Naive B cell (primary cell): ENCODE measurements at places on chromosomes 16 and 17.
A peak's percentile ranks its signal among the peaks of the same experiment; 100 is the strongest.

DNA sequence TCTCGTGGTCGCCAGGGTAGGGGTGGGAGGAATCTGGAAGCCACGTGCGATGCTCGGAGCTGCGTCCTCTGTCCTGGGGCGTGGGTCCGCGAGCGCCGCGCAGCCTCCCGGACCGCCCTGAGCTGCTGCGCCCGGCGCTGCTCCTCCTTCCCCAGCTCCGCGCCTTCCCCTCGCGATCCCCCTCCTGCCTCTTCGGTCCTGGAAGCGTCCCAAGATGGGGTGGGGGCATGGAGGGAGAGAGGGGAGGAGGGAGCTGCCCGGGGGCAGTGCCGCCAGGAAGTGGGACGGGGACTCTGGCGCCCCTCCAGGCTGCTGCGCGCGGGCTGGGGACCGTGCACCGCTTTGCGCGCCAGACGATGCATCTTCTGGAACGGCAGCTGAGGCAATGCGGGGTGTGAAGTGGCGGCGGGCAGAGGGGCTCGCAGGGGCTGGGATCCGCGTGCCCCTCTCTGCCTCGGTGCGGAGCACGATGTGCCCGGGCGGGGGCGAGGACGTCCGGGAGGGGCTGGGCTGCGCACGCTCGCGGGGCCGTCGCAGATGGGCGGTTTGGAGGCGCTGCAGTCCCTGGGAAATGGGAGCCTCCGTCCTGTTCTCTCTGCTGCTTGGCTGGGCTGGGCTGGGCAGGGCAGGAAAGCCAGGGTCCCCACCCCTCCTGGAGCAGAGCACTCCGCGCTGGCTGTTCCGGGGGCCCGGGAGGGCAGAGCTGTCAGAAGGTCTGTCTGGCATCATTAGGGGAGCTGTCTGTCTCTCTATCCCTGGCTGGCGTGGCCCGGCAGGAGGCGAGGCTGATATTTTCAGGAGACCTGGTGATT lies 388.0 kb downstream of the SEC14L1 start:
- H3K4me3 ChIP-seq = no peak overlapping the region
- no peak for DNase-seq
- H3K36me3 ChIP-seq = no peaks in the 10 kb centered on the region

DNA sequence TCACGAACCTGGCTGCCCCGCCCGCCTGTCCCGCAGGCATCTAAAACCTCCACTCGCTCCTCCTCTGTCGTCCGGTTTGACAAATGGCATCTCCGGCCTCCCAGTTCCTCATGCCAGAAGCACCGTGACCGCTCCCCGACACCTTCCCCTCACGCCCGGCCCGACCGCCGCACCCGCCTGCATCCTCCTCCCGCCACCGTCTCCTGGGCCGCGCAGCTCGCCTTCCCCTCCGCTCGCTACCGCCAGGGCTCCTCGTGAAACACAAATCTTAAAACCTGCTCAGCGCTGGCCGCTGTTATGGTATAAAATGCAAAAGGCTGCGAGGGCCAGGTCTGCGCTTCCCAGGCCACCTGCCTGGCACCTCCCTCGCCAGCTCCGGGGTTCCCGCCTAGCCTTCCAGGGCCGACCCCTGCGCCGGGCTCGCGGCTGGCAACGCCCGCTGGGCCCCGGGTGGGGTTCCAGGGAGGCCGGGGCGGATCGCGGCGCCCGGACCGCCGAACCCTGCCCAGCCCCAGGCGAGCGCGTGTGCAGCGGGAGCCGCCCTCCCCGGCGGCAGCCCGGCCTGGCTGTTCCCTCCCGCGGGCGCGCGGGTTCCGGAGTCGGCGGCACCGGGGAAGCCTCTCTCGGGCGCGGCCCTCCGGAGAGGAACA lies 488 bp downstream of the SPSB3 start:
- H3K36me3 ChIP-seq = no peaks in the 10 kb centered on the region
- peaks cover 26% of the 10 kb centered on the region for H3K4me1 ChIP-seq
- no peaks in the 10 kb centered on the region for H3K27me3 ChIP-seq
- peak overlapping the region; percentile 86 for H3K4me3 ChIP-seq
- peak overlapping the region; percentile 15 for H3K27ac ChIP-seq
- peak; percentile 38 for DNase-seq

GRCh38 chr17:50135316-50136095 lies 5.5 kb upstream of the SAMD14 start:
- H3K4me1 ChIP-seq = peaks cover 44% of the 10 kb centered on the region
- peaks cover 28% of the 10 kb centered on the region for H3K36me3 ChIP-seq
- no peak for DNase-seq
- H3K4me3 ChIP-seq = no peak overlapping the region
- peaks cover 4% of the 10 kb centered on the region for H3K27me3 ChIP-seq

GRCh38 chr16:28180655-28181460 lies 30.9 kb downstream of the XPO6 start:
- no peaks in the 10 kb centered on the region for H3K27me3 ChIP-seq
- H3K4me3 ChIP-seq = peak overlapping the region; percentile 82
- peak; percentile 67 for DNase-seq

GRCh38 chr17:41652461-41652970 lies 28.1 kb upstream of the KRT17 start:
- peaks cover 5% of the 10 kb centered on the region for H3K27me3 ChIP-seq
- H3K36me3 ChIP-seq = no peaks in the 10 kb centered on the region

GRCh38 chr16:85970738-85971137 lies 71.8 kb downstream of the IRF8 start:
- no peaks in the 10 kb centered on the region for H3K27me3 ChIP-seq
- no peak for DNase-seq
- H3K4me1 ChIP-seq = peaks cover 39% of the 10 kb centered on the region
- H3K4me3 ChIP-seq = no peak overlapping the region
- H3K27ac ChIP-seq = no peak overlapping the region
- no peaks in the 10 kb centered on the region for H3K36me3 ChIP-seq

GRCh38 chr16:4537376-4538343 lies 913 bp downstream of the CDIP1 start:
- peaks cover 16% of the 10 kb centered on the region for H3K4me1 ChIP-seq
- H3K4me3 ChIP-seq = peak overlapping the region; percentile 93
- no peaks in the 10 kb centered on the region for H3K36me3 ChIP-seq

DNA sequence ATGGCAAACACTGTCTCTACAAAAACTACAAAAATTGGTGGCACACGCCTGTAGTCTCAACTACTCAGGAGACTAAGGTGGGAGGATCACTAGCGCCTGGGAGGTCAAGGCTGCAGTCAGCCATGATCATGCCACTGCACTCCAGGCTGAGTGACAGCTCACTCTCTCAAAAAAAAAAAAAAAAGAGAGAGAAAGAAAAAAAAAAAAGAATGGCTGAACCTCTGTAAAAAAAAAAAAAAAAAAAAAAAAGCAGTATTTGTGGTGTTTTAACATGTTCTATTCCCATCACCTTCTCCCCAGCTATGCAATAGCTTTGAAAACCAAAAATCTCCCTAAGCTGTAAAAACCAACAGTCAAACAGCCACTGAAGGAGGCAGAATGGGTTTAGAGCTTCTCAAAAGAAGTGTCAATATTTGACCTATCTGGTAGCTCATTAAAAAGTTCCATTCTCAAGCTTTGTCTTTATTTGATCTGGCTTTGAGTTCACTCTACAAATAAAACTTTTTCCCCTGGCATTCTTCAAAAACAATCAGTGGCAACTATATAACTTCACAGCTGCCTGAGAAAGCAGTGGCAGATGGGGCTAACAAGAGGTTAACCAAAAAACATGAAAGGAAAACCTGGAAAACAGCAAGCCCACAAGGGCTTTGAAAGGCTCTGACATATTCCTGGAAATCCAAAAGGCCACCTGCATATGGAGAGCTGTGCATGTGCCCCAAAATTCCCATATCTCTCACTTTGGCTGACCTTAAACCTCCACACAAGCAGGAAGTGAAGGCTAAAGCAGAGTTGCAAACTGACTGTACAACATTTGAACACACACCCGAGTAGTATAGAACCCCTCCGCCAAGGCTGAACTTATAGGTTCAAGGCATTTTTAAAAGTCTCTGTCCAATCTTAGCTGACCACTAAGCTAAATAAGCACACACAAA lies 36.0 kb downstream of the USP32 start:
- DNase-seq = no peak
- H3K36me3 ChIP-seq = peaks cover 12% of the 10 kb centered on the region
- H3K4me1 ChIP-seq = peaks cover 37% of the 10 kb centered on the region
- H3K27me3 ChIP-seq = no peaks in the 10 kb centered on the region
- H3K4me3 ChIP-seq = no peak overlapping the region

DNA sequence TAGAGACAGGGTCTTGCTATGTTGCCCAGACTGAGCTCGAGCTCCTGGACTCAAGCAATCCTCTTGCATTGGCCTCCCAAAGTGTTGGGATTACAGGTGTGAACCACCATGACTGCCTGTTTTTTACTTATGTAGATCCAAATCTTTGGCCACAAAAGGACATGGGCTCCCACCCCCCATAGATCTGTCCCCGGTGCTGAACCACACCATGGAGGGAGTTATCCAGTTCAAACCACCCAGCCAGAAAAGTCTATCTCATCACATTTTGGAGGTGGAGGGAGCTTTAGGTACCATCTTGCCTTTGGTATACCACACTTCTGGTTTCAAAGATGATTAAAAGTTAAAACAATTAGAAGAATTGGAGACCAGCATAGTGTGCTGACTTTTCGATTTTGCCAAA lies 26.2 kb downstream of the SHISA9 start:
- H3K36me3 ChIP-seq = no peaks in the 10 kb centered on the region
- no peaks in the 10 kb centered on the region for H3K4me1 ChIP-seq
- no peak overlapping the region for H3K27ac ChIP-seq
- DNase-seq = no peak

DNA sequence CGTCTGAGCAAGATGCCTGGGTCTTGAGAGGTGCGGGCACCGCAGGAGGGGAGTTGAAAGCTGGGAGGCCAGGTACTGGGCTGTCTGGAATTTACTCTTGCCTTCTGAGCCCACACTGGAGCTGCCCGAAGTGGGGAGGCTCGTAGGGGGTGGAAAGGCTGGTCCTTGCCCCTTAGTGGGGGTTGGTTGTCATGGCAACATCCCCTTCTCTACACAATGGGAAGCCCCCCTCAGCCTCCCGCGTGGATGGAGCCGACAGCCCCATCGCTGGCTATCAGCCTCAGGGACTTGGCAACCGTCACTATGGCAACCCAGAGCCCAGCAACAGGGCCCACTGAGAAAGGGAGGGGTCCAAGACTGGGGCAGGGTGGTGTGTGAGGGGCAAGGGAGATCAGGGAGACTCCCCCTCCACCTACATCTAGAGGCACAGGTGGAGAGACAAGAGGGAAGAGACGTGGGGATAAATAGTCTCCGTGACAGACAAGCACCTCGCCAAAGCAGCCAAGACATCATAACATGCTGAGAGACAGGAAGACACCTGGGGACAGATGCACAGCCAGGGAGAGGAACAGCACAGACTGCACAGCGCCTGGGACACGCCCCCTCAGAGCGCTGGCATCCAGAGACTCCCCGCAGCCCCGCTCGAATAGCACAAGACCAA lies 5.3 kb upstream of the DNAH2 start:
- peaks cover 92% of the 10 kb centered on the region for H3K27me3 ChIP-seq
- peaks cover 7% of the 10 kb centered on the region for H3K36me3 ChIP-seq
- H3K4me1 ChIP-seq = peaks cover 21% of the 10 kb centered on the region
- no peak for DNase-seq
- no peak overlapping the region for H3K27ac ChIP-seq

DNA sequence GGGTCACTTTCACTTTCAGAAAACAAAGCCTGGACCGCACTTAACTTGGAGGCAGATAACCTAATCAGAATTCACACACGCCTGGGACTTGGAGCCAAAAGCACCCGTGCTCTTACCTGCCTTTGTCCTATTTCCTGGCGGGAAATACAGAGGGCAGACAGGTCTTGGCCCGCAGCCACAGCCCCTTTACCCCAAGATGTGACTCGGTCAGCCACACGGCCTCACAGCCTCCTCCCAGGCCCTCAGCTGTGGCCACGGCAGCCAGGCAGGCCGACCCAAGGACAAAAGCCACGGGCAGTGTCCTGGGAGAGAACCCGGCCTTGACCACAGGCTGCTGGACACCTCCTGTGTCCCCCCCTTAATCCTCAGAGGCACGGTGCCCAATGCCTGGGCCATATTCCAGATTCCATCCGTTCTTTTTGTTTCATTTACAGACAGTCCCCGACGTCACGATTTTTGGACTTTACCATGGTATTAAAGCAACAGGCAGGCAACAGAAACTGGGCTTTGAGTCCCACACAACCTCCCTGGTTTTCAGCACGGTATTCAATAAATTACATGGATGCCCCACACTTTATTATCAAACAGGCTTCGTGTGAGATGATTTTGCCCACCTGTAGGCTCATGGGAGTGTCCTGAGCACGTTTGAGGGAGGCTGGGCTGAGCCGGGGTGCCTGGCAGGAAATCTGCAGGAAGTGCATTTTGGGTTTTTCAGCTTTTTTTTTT lies 30.1 kb upstream of the GAA start:
- H3K4me1 ChIP-seq = peaks cover 8% of the 10 kb centered on the region
- peaks cover 8% of the 10 kb centered on the region for H3K27me3 ChIP-seq
- no peak overlapping the region for H3K27ac ChIP-seq
- DNase-seq = no peak
- no peak overlapping the region for H3K4me3 ChIP-seq

DNA sequence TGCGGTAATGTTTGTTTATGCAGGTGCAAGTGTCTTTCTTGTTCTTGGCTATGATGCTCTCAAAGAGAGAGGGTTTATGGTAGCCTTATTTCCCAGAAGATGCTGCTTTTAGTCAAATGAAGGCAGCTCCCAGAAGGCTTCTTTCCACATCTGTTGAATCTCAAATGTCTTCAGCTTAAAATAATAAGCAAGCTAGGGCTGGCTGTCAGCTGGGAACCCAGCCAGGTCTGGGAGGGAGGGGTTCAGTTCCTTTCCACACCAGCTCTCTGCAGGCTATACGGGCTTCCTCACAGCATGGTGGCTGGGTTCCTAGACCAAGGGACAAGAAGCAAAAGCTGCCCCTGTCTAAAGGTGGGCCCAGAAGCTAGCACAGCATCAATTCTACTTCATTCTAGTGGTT lies 47.4 kb upstream of the ATF7IP2 start:
- peaks cover 9% of the 10 kb centered on the region for H3K36me3 ChIP-seq
- H3K27ac ChIP-seq = no peak overlapping the region
- no peaks in the 10 kb centered on the region for H3K27me3 ChIP-seq
- peak overlapping the region; percentile 47 for H3K4me3 ChIP-seq
- no peak for DNase-seq

GRCh38 chr16:73504591-73505575 lies 457.0 kb upstream of the ZFHX3 start:
- H3K27me3 ChIP-seq = no peaks in the 10 kb centered on the region
- H3K27ac ChIP-seq = no peak overlapping the region
- no peaks in the 10 kb centered on the region for H3K4me1 ChIP-seq
- H3K36me3 ChIP-seq = no peaks in the 10 kb centered on the region
- H3K4me3 ChIP-seq = no peak overlapping the region
- no peak for DNase-seq

DNA sequence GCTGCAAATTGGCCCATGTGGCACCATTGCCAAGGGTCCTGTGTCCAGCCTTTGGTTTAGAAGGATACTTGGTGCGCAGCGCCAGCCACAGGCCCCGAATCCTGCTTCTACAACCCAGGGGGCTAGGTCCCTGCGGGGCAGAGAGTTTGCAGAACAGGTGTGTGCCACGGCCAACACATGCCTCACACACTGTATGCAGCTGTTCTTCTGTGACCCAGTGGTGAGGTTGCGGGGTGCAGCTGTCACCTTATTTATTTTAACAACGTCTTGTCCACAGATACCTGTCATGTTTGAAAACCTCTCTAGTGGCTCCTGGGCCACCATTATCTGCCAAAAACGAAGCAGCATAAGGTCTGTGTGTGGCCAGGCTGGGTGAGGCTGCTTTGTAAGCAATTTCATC lies 11.6 kb downstream of the CBFA2T3 start:
- peaks cover 67% of the 10 kb centered on the region for H3K4me1 ChIP-seq
- peaks cover under 1% of the 10 kb centered on the region for H3K36me3 ChIP-seq
- H3K4me3 ChIP-seq = no peak overlapping the region
- DNase-seq = no peak
- no peaks in the 10 kb centered on the region for H3K27me3 ChIP-seq
- no peak overlapping the region for H3K27ac ChIP-seq
